Stimulated activated CD4-positive, alpha-beta T cell treated with anti-CD3 and anti-CD28 coated beads, Interleukin-4, amount 100 ng/mL, for 24 hours (primary cell): ENCODE measurements at places on chromosomes 12 and 14.

GRCh38 chr12:41552588-41552987, 364.5 kb downstream of the PDZRN4 start:
- no peak for DNase-seq

DNA sequence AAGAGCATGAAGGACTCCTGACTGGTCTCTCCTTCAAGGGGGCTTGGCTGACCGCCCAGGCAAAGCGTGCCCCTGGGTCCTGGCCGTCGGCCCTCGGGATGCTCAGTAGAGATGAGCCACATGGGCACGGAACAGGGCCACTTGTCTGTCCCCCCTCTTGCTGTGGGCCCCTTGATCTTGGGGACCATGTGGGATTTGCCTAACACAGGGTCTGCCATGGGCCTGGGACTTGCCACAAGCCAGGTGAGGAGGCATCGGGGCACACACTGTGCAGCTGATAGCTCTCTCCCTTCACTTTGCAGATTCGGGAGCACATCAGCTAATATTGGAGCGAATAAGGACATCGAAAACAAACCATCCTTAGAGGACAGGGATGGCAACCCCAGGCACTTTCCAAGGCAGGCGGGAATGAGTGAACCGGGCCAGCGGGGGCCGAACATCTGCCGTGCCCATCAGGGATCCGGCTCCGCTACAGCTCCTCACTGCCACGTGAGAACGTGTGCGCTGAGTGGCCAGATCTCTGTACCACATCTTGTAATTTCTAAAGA, 88.1 kb downstream of the PIWIL1 start:
- no peak for DNase-seq

DNA sequence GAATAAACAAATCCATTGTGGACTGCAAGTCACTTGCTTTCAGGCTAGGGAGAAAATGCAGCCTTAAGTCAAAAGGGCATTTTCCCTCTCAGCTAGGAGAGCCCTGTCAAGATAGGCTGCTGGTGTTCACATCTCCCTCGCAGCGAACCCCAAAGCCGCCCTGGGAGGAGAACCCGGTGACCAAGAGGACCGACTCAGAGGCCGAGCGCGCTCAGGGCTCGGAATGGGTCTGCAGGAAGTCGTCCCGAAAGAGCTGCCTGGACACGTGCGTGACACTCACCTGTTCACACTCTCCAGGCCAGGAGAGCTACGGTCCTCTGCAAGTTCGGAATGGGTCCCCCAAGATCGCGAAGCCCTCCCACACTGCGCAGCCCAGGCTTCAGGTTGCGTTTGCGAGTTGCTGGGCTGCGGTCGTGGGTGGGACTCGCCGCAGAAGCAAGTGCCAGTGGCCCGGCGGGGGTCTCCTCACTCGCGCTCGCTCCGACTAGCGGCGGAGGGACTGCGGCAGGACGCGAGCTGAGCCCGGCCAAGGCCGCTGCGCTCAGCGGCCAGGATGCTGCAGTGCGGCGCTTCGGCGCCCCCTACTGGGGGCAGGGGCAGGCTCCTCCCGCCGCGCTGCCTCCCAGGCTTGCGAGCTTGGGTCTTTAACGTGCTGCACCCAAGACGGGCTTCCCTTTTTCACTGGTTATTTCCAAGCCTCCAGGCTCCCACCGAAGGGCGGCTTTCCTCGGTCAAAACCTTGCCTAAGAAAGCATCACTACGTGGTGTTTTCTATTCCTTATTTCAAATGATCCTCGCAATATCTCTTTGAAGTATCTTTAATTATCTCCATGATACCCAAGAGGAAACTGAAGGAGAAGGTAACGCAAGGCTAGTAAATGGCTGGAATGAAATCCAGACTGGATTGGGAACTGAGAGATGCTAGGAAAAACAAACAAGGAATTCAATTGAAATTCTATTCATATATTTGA, at the start of gene RERG:
Gene RERG, minus strand, starts transcription at position 503 of the 971 bp plus-strand sequence. CDS start 3,928 bp downstream, outside the sequence.
- DNase-seq = peak; percentile 71

DNA sequence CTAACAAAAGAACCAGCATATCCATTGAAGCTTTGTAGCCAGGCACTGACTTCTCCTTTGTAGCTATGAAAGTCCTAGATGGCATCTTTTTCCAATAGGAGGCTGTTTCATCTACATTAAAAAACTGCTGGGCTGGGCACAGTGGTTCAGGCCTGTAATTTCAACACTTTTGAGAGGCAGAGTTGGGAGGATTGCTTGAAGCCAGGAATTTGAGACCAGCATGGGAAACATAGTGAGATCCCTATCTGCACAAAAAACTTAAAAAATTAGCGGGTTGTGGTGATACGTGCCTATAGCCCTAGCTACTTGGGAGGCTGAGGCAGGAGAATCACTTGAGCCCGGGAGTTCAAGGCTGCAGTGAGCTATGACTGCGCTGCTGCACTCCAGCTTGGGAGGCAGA, 167.7 kb downstream of the CALM1 start:
- DNase-seq = no peak

DNA sequence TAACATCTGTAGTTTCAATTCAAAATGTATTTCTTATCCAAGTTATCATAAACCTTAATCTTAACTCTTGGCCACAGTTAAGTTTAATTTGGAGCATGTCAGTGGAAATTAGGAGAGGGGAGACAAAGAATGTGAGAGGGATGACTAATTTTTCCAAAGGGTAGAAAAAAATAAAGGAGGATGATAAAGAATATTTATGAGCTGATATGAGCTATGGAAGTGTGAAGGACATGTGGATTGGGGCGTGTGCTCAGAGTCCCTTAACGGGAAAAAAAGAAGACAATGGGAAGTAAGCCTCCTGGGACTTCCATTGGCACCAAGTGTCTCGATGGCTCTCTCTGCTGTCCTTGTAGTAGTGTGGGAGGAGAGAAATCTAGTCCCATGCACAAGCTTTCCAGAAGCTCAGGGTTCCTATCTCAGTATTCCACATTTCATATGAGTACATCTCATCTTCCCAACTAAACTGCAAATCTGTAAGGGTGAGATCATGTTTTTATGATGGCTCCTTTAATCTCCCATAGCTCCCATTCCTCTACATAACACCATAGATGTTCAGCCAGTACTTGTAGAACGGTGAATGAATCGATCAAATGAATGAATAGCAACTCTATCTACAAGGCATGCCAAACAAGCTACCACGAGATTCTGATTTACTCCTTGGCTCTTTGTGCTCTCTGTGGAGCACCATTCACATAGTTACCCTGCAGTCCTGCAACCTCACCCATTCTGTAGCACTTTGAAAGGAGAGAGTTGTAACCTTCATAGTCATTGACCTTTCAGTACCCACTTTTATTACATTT, 27.4 kb downstream of the BCL2L14 start:
- no peak for DNase-seq

- DNase-seq = no peak
Observed at GRCh38 chr12:124368421-124369032, 73.6 kb downstream of the RFLNA start.

GRCh38 chr14:106228541-106229158, 702.3 kb downstream of the TMEM121 start:
- peak; percentile 38 for DNase-seq

DNA sequence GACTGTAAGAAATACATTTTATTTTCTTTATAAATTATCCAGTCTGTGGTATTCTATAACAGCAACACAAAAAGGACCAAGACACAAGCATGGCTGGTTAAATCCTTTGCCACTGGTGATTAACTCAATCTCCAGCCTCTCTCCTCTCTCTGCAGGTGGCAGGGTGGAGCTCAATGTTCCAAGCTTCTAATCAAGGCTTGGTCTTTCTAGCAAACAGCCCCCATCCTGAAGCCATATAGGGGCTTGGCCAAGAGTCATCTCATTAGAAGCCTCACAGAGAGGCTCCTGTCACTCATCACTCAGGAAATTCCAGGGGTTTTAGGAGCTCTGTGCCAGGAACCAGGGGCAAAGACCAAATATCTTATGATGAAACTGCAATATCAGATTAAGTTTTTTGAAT, 12.0 kb downstream of the C12orf75 start:
- DNase-seq = no peak

- DNase-seq = no peak
Observed at GRCh38 chr12:105949391-105949790, 189.4 kb downstream of the NUAK1 start.

DNA sequence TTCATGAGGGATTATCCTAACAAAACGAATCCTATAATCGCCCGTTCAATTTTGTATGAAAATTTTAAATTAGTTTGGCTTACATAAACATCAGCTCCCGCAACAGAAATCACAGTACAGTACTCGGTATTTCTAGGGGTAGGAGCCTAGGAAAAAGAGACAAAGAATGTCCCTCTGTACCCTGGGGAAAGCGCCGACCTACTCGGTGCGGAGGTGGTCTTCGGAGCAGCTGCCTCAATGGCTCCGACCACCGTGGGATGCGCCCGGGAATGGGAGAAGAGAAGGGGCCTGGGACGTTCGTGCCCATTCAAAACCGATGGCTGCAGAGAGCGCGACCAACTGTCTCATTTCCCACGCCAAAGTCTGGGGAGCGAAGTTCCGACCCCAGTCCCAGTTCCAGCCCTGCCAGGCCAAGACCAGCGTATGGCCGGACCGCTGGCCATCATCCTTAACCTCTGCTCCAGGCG, 618 bp downstream of the GNPNAT1 start:
- DNase-seq = no peak

DNA sequence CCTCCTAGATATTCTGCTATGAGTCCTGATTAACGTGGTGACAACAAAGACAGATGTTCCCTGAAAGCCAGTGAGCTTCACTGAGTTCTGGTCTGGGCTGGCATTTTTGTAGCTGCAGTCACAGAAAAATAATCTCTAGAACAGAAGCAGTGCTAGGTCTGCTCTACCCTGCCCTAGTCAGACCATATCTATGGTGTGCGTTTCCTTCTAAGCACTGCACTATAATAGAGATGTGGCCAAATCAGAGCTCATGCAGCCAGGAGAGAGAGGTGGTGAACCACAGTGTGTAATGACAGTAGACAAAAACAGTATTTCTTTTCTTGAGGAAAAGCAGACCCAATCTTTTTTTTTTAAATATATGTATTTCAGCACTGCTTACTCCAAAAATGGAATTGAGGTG, 76.3 kb downstream of the CMAS start:
- DNase-seq = no peak

- no peak for DNase-seq
Observed at GRCh38 chr12:90940872-90941499, 14.0 kb downstream of the CCER1 start.

DNA sequence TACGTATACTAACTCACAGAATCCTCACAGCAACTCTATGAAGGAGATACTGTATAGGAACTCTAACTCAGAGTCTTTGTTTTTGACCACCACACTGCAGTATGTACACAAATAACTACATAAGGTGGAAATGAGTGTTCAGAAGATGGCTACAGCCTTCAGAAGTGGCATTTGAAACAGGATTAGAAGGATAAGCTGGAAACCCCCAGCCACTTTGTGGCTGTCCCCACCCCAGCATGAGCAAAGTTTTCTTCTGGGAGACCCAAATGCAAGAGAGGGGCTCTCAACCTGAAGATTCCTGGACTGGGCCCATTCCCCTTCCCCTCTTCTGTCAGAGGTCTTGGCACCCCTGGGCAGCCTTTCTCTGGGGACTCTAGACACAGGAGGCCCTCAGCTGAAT, 43.2 kb upstream of the PNMA1 start:
- no peak for DNase-seq

DNA sequence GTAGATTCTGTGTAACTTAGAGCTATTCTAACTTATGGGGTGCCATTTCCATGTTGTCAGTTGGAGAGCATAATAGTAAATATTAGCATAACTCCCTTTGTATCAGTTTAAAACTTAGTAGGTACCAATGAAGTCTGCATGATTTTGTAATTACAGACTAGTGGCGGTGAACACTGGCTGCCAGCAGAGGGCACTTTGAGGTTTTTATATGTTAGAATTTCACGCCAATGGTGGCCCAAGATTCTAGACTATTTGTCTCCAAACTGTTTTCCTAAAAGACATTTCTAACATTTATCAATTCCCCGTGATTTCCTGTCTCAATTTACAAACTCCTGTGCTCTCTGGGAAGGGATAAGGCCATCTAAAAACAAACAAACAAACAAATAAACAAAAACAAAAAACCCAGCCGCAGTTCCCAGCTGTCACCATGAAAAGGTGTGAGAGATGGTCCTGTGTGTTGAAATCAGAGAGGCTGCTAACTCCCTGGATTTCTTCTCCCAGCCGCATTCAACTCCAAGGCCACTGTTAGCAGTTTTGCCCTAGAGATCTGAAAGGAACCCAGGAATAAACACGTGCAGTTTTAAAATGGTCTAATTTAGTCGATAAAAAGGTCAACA, 57.6 kb downstream of the BRMS1L start:
- peak; percentile 34 for DNase-seq

DNA sequence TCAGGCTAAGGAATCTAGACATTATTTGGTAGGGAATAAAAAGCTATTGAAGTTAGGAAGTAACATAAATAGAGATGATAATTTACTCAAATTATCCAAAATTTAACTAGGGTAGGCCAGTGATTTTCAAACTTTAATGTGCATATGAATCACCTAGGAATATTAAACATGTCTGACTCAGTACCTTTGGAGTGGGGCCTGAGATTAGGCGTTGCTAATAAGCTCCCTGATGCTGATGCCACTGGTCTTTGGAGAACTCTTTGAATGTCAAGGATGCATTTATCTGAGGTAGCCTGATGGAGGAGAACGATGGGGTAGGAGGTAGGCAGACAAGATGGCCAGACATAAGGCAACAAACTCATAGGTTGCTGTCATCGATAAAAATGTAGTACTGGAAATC, 33.2 kb downstream of the EFCAB11 start:
- no peak for DNase-seq

- no peak for DNase-seq
Observed at GRCh38 chr12:125185311-125185739, 120.1 kb downstream of the AACS start.

DNA sequence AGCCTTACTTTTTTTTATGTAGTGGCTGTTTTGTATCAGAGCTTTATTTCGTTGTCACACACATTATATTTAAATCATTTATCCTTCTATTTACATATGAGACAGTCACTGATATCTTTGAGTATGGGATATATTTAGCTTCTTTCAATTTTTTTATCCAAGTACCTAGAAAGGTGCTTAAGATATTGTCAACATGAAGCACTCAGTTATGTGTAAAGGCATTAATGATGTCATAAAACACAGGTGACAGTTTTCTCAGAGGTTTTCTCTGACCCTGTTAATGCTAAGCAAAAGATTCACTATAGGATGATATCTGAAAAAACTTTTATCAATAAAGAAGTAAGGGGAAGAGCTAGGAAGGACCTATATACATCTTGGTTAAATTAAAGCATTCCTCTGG, 23.2 kb downstream of the LRFN5 start:
- no peak for DNase-seq

DNA sequence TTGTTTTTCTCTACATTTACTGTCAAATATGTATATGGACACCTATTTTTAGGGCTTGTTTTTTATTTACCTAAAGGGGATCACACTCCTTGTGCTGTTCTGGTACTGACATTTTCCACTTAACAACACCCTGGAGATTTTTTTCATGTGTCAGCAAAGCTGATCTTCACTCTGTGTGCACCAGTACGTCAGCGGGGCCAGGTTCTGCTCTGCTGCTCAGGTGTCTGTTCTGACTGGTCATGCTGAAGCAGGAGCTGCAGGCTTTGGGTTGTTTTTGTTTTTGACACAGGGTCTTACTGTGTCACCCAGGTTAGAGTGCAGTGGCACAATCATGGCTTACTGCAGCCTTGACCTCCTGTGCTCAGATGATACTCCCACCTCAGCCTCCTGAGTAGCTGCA, 81.9 kb upstream of the CCND2 start:
- no peak for DNase-seq

- DNase-seq = no peak
Observed at GRCh38 chr14:77889971-77890442, 90.1 kb downstream of the ADCK1 start.
